Effector memory CD4-positive, alpha-beta T cell (primary cell): ENCODE measurements at places on chromosomes 13 and 19.

GRCh38 chr19:772730-773436 lies 22.0 kb downstream of the MISP start:
- DNase-seq: no peak

DNA sequence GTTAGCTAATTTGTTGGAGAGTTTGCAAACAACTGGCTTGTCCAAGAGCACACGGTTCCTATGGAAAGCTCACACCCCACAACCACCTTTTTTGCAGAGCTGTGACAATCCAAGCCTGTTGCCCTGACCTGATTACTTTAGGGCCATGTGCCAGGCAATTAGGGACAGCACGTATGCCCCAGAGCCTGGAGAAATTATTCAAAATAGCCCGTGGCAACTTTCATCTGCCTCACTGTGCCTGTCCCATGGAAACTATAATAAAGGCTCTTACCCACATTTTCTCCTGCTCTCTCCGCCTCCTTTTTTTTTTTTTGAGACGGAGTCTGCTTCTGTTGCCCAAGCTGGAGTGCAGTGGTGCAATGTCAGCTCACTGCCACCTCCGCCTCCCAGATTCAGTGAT lies 18.6 kb upstream of the FBN3 start:
- no peak for DNase-seq

GRCh38 chr13:44196196-44196751 lies 177.3 kb upstream of the SERP2 start:
- no peak for DNase-seq

DNA sequence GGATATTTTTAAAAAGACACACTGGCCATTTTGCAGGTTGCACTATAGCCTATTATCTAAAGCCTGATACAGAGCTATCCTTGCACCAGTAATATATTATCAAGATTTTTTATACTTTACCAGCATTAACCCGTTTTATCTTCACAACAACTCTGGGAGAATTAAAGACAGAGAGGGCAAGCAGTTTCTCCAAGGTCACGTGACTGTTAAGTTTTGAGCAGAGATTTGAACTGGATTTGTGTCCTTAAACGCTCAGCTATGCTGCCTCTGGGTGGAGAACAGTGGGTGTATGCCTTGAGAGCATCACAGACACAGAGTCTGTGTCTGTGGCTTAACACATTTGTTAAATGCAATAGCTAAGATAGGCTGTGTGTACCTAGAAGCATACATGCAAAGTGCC lies 147.2 kb downstream of the MYO16 start:
- DNase-seq: no peak

- no peak for DNase-seq
Measured at GRCh38 chr19:33387351-33388230, 14.1 kb downstream of the CEBPG start.

DNA sequence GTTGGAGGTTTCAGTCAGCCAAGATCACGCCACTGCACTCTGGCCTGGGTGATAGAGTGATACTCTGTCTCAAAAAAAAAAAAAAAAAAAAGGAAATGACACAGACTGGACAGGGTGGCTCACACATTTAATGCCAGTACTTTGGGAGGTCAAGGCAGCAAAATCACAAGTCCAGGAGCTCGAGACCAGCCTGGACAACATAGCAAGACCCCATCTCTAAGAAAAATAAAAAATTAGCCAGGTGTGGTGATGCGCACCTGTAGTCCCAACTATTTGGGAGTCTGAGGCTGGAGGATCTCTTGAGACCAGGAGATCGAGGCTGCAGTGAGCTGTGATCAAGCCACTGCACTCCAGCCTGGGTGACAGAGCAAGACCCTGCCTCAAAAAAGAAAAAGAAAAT lies 22.6 kb upstream of the NAPA start:
- no peak for DNase-seq

- no peak for DNase-seq
Measured at GRCh38 chr19:41591951-41592562, 16.1 kb downstream of the CEACAM21 start.

DNA sequence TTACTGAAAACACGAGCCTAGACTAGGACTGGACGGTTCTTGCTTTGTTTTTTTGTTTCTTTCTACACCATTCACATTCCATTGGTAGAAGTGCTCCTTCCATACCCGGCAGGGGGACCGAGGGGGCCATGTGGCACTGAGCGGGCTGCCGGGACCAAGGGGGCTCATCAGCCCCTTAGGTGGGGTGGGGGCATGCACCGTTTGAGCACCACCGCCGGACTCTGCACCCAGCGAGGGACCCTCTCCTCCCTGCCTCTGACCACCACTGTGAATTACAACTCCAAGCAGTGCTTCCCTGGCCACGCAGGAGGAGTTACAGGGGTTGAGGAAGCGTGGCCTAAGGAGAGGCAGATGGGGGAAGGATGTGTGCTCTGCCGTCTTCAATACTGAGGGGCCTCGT lies 15.0 kb upstream of the CFAP97D2 start:
- DNase-seq: no peak

GRCh38 chr13:40578055-40578454 lies 88.4 kb downstream of the FOXO1 start:
- no peak for DNase-seq

DNA sequence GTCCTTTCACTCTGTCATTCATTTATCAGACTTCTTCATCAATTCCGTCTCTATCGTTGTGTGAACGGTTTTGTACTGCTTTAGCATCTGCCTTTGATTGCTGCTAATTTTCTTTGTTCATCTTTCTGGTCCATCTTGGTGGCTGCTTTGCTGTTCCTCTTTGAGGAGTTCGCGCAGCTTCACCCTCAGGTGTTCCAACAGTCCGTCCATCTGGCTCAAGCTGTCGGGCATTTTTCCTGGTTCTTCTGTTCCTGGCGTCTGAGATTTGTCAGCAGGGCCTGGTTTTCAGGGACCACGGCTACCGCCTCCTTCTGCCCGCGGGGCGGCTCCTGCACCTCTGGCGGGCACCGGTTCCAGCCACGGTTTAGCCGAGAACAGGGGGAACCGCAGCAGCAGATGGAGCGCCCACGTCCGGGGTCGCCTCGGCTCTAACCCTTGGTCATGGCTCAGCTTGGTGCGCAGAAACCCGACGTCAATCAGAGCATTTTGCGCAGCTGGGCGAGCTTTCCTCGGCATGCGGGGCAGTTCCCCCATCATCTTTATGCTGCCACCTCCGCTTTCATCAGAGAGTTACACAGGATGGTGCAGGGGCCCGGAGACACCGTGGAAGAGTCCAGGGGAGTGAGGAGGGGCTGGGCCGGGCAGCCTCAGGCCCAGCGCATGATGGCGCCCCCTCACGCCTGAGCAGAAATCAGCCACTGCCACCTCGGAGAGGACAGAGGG lies 89.5 kb downstream of the ZNF100 start:
- DNase-seq: no peak

DNA sequence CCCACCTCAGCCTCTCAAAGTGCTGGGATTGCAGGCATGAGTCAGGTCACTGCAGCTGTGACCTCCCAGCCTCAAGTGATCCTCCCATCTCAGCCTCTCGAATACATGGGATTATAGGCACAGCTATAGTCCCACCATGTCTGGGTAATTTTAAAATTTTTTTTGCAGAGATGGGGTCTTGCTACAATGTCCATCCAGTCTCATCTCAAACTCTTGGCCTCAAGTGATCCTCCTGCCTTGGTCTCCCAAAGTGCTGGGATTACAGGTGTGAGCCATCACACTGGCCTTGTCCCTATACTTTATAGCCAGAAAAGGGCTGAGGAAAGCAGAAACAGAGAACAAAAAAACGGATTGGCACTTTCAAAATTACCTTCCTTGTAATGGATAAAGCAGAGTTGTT lies 4.8 kb upstream of the FBXO27 start:
- no peak for DNase-seq

- DNase-seq: no peak
Measured at GRCh38 chr19:14482172-14482941, 7.2 kb upstream of the PTGER1 start.

DNA sequence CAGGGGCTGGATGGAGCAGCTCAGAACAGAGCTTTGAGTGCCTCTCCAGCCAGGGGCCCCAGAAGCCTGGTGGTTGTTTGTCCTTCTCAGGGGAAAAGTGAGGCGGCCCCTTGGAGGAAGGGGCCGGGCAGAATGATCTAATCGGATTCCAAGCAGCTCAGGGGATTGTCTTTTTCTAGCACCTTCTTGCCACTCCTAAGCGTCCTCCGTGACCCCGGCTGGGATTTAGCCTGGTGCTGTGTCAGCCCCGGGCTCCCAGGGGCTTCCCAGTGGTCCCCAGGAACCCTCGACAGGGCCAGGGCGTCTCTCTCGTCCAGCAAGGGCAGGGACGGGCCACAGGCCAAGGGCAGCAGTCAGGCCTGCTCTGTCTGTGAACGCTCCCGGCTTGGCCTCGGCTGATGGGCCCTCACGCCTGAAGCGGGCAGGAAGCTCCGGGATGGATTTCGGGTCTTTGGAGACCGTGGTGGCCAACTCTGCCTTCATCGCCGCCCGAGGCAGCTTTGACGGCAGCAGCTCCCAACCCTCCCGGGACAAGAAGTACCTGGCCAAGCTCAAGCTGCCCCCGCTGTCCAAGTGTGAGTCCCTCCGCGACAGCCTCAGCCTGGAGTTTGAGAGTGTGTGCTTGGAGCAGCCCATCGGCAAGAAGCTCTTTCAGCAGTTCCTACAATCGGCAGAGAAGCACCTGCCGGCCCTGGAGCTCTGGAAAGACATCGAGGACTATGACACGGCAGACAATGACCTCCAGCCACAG lies at the start of gene GRK1:
GRK1 (plus strand) TSS at position 269 of the 751 bp plus-strand sequence; CDS start at position 437, 168 bp downstream.
- DNase-seq: no peak

DNA sequence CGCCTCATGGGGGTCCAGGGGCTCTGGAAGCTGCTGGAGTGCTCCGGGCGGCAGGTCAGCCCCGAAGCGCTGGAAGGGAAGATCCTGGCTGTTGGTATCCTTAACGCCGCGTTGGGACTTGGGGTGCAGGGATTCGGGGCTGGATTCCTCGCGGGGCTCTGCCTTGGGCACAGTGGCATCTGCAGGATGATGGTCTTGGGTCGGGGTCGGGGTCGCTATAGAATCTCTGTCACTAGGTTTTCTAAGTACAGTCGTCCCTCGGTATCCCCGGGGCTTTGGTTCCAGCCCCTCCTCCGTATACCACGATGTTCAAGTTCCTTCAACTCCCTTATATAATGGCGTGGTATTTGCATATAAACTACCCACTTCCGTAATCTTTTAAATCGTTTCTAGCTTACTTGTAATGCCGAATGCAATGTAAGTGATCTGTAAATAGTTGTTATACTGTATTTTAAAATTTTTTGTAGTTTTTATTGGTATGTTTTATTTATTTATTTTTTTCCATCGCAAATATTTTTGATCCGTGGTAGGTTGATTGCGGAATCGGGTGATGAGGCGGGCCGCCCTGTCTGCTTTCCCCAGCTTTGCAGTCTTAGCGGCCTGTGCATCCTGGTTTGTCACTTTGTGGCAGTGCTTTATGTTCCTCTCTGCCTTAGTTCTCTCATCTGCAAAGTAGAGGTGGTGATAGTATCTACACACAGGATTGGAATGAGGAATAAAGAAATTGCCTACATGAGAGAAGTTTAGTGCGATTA lies 606 bp downstream of the ERCC5 start:
- peak; percentile 31 for DNase-seq

- DNase-seq: no peak
Measured at GRCh38 chr19:32231691-32232090, 113.7 kb upstream of the ZNF507 start.

GRCh38 chr13:34356686-34357434 lies 538.9 kb downstream of the RFC3 start:
- DNase-seq: no peak

- no peak for DNase-seq
Measured at GRCh38 chr19:18875726-18876125, 20.2 kb downstream of the CERS1 start.
